ENCODE measurements at places on chromosomes 7 and 10.

- DNase-seq = peak; percentile 37
Observed at GRCh38 chr10:27285093-27285492, 44.5 kb upstream of the ACBD5 start.

DNA sequence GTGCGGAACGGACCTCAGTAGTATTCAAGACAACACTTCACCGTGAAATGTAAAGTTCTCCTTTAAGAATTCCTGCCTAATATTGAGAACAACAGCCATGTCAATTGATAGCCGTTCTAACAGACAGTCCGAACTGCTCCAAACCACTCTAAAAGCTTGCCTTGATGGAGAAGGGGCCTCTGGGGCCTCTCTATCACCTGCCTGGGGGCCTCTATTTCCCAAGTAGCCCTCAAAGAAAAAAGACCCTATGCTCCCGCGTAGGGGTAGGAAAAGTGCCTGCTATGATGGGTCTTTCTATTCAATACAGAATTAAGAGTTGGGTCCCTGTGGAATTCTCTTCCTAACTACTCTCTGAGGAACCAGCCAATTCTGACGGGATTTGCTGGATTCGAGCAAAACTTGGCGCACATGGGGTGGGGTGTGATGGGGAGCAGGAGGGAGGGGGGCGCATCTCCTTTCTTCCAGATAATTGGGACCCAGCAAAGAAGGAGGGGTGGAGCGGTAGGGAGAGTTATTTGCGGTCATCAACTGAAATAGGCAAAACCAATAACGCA, 8.3 kb upstream of the DLX6 start:
- DNase-seq = no peak

DNA sequence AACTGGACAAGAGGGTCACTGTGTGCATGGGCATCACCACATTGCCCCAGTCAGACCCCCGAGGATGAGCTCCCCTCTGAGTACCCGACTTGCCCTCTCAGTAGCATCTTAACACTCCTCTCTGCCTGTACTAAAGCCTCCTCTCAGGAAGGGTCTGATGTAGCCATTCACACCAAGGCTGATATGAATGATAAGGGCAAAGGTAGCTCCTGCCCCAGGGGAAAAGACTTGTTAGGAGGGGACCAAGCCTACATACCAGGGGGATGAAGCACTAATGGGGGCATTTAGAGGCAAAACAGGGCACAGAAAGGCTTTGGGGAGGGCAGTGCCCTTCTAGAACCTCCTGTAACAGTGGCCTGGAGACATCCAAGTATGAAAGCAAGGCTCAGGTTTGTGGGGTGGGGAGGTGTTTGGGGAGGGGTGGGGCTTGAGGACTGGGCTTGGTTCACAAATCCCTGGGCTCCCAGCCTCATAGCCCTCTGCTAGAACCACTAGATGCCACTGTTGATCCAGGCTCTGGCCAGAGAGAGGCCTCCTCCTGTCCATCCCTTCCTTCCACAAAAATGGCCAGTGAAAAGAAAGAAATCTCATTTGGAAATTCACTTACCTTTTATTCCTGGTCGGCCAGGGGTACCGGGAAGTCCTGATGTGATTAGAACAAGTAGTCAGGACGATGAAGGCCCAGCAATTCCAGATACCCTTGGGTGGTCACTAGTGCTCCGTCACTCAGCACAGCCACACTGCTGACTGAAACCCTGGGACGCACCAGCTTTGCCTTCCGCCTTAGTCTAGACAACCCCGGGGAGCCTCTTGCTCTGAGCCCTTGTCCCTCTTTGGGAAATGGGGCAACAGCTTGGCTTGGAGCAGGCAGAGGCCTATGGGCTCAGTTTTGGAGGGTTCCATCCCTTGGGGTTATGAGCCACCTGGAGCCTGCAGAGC, 40.3 kb downstream of the COL17A1 start:
- peak; percentile 7 for DNase-seq

DNA sequence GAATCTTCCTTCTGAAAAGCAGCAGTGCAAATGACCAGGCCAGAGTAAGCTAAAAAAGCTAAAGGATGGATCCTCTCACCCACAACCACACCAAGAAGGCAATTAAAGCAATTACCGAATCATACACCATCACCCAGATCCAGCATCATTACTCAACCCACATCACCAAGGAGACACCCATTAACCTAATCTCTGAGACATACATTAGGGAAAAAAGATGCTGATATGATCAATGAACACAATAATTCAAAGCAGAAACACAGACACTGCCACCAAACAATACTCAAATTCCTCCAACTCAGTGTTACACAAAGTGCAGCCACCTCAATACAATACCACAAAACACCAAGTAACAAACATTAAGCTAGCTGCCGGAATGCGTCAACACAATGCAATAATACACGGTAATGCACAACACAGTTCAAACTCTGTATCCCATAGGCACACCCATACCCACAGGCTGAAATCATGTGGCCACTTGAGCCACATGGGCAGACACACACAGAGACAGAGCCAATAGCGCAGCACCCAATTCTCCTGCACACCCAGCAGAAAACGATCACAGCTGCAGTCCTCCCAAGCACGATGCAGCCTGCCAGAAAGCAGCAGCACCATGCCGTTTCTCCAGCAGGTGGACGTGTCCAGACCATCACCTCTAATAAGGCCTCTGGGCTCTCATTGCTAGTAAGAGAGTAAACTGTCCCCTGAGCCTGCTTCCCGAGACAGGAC, 21.5 kb downstream of the PAX2 start:
- DNase-seq = no peak

DNA sequence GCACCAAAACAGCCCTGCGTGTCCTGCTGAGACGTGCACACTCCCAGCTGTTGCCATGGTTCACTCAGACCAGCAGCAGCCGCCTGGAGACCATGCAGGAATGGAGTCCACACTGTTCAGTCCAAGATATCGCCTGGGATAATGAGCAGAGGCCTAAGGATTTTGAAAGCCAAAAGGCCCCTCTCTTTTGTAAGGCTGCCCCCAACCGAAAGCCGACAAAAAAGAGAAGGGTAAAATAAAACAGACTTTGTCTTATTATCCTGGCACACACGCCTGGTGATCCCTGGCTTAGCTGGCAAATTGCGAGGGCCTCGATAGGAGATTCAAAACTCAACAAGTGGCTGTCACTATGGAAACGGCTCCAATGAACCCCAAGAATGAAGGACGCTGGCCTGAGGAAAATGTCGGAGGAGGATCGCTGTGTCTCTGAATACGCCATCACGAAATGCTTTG, 263.6 kb downstream of the SKIDA1 start:
- no peak for DNase-seq

- no peak for DNase-seq
Observed at GRCh38 chr10:28691187-28691694, 13.9 kb downstream of the BAMBI start.

DNA sequence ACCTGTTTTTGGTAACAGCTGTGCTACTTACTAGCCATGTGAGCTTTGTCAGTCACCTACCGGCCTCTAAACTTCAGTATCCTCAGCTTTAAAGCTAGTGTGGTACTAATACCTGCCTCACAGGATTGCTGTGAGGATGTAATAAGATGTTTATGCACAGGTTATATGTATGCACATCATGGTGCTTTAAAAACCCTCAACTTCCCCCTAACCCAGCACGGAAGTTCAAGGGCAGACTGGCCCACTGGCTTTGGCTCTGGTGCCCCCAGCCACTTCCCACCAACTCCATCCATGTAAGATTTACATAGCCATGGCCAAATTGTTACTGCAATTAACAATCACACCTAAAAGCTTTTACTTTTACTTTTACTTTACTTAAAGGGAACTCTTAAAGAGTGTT, 676.0 kb upstream of the GALNT17 start:
- no peak for DNase-seq

GRCh38 chr7:101175664-101176063, 4.4 kb downstream of the NAT16 start:
- no peak for DNase-seq

- no peak for DNase-seq
Observed at GRCh38 chr10:78366663-78367411, 333.2 kb downstream of the RPS24 start.

DNA sequence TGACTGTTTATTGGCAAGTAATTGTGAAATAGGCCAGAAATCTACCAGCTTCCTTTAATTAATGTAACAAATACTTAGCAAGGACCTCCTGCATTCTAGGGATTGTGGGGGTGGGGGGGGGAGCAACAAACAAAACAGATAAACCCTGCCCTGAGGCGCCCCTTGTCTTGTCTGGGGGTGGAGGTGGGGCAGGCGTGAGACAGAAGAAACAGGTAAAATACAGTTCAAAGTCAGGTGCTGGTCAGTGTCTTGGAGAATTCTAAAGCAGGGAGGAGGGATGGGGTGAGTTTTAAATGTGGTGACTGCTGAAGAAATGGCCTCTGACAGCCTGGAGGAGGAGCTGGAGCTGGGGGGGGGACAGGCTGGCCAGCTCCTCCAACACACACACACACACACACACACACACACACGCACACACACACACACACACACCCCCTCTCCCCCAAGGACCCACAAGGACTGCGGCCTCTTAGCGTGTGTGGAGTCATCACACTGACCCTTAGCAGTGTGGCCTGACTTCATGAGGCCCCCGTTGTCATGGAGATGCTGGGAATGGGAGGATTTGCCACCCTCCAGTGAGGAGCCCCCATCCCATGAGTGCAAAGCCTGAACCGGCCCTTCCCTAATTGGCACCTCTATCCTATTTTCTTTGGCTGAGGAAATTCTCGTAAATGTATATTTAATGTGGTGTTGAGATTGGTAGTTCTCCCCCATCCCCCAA, 190.4 kb downstream of the MGMT start:
- DNase-seq = no peak

GRCh38 chr7:16114633-16115032, 306.7 kb downstream of the CRPPA start:
- DNase-seq = no peak

DNA sequence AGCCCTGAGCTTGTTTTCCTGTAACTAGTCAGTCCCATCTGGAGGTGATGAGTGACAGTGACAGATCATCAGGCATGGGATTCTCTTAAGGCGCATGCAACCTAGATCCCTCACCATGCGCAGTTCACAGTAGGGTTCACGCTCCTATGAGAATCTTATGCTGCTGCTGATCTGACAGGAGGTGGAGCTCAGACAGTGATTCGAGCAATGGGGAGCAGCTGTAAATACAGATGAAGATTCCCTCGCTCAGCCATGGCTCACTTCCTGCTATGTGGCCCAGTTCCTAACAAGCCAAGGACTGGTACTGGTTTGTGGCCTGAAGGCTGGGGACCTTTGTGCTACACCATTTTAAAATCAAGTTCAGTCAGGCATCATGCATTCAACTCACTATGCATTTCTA, 221.7 kb downstream of the KIAA1217 start:
- DNase-seq = no peak

- no peak for DNase-seq
Observed at GRCh38 chr7:65475734-65476319, 102.2 kb downstream of the ZNF92 start.

- no peak for DNase-seq
Observed at GRCh38 chr10:6987536-6987945, 407.5 kb upstream of the PRKCQ start.

All from stimulated activated CD4-positive, alpha-beta T cell treated with anti-CD3 and anti-CD28 coated beads, TNF-alpha, amount 100 ng/mL, for 48 hours (primary cell).